ENCODE measurements at places on chromosomes 3 and 15. TPM values are rescaled to one million over a fixed set of nuclear protein-coding genes. Genes with fewer than 3 reads are reported as not detected.

GRCh38 chr15:76553564-76553963 is 217.0 kb downstream of the ISL2 start:
- no peak for DNase-seq

BNC1 gene
- 2.1 TPM for total RNA-seq

- DNase-seq = no peak
Observed at GRCh38 chr3:126784254-126784653, 80.2 kb downstream of the CHCHD6 start.

TRPC1 gene
- 59.4 TPM for total RNA-seq

DNA sequence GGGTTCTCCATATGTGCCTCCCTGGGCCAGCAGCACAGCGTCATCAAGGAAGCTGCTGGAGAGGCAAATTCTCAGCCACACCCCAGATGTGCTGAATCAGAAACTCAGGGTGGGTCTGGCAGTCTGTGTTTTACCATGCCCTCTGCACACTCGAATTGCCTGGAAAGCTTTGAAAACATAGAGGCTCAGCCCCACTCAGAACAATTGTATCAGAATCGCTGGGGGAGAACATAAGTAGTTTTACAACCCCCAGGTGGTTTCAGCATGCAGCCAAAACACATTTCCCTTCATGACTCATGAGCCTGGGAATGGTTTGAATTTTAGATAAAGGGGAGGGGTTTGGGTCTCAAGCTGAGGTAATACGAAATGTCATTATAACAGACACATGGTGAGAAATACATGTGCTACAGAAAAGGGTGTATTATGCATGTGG is 9.6 kb downstream of the TGM4 start:
- no peak for DNase-seq

CPLX3 gene
- not detected for total RNA-seq

- DNase-seq = no peak
Observed at GRCh38 chr3:191263365-191263764, 64.3 kb downstream of the OSTN start.

DNA sequence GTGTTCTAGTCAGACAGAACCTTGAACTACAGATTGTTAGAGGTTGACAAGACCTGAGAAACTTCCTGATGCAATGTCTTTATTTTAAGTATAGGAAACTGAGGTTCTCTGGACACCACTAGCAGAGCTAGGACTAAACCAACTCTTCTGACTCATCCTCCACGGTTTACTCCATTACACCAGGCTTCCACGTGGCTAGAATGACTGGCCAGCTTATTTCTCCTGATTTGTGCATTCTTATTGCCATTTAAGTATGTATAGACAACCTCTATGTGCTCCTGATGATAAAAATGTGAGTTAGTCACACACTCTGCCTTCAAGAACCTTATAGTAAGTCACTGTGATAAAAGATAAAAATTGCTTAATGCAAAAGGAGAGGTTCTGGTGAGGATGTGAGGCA is 182.7 kb downstream of the MEX3B start:
- DNase-seq = no peak

- DNase-seq = no peak
Observed at GRCh38 chr3:42472555-42472954, 29.9 kb upstream of the VIPR1 start.

GRCh38 chr15:43218908-43219706 is 1.7 kb downstream of the EPB42 start:
- DNase-seq = no peak

DNA sequence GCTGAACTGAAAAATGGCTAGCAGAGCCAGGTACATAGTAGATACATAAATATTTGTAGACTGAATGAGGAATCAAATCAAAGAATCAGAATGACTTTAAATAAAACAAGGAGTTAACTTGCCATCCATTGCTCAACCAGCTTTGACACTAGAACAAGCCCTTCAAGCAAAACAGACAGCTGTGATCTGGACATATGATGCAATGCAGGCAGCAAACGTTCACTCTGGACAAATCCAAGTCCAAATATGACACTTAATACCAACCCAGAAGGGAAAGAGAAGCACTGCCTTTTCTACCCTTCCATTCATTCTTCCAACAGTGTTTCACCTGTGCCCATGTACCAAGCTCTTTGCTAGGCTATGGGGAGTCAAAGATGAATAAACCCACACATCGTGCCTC is 4.5 kb downstream of the THRB start:
- DNase-seq = no peak

- no peak for DNase-seq
Observed at GRCh38 chr3:14344351-14344750, 58.1 kb upstream of the SLC6A6 start.

DNA sequence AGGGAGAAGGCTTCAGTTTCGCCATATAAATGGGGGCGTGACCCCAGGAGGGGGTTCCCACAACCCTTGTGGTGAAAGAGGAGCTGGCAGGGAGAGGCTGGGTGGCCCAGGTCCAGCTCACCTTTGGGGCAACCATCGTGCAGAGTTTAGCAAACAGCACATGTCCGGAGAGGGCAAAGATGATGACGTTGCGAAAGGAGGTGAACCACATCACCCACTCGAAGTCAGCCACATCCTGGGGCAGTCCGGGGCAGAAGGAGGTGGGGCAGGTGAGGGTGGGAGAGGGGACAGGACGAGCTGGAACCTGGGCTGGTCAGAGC is 3.7 kb downstream of the HHATL start:
- no peak for DNase-seq

- DNase-seq = no peak
Observed at GRCh38 chr3:109731639-109732473, 394.5 kb upstream of the DPPA4 start.

- DNase-seq = no peak
Observed at GRCh38 chr3:118744186-118744585, 290.5 kb downstream of the IGSF11 start.

- no peak for DNase-seq
Observed at GRCh38 chr3:196813903-196814302, 53.8 kb upstream of the SENP5 start.

DNA sequence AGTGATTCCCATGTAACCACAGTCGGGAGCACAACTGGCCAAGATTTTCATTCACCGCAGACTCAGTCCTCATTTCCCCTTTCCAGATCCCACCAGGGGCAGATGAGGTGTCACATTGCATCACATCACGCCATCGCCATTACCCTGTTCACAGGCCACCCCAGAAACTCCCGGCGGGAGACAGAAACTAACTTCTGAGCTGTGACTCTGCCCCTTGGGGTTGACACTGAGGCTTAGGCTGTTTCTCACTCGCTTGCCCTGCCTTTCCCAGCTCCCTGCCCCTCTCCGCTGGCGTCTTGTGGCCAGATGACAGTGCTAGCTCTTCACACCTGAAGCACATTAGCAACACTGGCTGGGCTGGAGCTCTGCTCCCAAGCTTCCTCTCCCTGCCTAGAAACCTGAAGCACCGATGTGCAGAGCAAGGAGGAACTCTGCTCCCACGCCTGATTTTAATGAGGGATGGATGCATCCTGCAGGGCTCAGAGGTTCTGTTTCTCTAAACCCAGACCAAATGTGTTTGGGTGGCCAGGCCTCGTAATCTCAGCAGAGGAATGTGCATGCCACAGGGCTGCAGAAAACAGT is 88.8 kb upstream of the CTDSPL start:
- DNase-seq = no peak

- no peak for DNase-seq
Observed at GRCh38 chr15:45205192-45205591, 17.4 kb upstream of the SHF start.

DNA sequence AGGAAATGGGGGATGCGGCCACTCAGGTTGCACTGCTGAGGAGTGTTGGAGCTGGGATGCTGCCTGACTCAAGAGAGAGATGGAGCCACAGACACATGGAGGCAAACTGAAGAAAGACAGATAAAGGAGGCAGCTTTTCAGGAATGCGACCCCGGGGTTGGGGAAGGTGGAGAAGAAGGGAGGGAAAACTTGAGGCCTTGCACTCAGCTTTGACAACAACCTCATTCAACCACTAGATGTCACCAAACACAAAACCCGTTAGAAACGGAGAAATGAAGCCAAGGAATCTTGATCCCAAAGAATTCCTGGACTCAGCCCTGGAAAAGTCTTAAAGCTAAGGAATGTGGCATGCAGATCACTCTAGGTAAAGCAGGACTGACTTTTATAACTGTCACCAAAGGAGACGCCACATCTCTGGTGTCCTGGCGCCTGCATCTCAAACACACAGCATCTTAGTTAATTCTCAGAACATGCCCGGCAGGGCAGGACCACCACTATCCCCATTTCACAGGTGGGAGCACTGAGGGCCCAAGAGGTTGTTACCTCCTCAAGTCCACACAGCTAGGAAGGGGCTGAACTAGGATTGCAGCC is 59.6 kb upstream of the LMCD1 start:
- DNase-seq = peak; percentile 24

- DNase-seq = no peak
Observed at GRCh38 chr15:69265347-69265955, 33.3 kb upstream of the PAQR5 start.

UPK1B gene
- total RNA-seq = 0.30 TPM

DNA sequence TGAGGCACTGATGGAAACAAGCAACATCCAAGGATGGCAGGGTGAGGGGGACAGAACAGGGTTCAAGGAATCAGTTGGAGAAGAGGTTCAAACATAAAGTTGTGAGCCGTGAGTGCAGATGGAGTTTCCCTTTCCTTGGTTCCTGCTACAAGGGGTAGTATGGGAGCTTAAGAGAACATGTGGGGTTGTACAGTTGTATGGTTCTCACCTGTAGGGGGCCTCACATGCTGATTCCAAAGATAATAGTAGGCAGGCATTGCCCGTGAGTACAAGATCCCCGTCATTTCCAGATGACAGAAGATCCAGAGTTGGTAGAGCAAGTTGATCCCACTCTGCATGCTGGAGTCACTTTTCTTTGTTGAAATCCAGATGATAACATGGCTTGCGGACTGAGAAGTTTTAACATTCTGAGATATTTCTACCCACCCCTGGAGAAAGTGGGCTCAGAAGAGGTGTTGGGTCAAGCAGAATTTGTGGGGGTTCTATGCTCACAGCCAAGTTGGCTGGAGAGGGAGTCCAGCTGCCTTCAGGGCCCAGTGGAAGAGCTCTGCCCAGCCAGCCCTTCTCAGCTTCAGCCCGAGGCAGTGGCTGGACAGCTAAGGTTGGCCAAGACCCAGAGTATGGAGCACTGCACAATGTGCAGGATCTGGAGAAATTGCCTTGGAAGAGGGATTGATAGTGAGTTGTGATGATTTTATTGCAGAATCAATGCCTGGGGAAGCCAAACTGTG is 141.8 kb downstream of the THSD4 start:
- no peak for DNase-seq

- DNase-seq = no peak
Observed at GRCh38 chr3:48345946-48346572, 12.6 kb upstream of the SPINK8 start.

- peak; percentile 68 for DNase-seq
Observed at GRCh38 chr3:113261626-113262303, 50.4 kb downstream of the BOC start.

- DNase-seq = no peak
Observed at GRCh38 chr3:84077479-84077878, 881.3 kb upstream of the CADM2 start.

Measured in uterus (tissue), 4 donors.